Stimulated activated CD8-positive, alpha-beta memory T cell treated with anti-CD3 and anti-CD28 coated beads, Interleukin-7, amount 100 ng/mL, for 24 hours (primary cell): ENCODE measurements at places on chromosomes 16 and 17.

GRCh38 chr17:17386094-17386800 lies 83.1 kb downstream of the NT5M start:
- DNase-seq, result no peak

- DNase-seq, result no peak
These were observed 28.2 kb downstream of the ATP2C2 start for GRCh38 chr16:84396537-84397008.

DNA sequence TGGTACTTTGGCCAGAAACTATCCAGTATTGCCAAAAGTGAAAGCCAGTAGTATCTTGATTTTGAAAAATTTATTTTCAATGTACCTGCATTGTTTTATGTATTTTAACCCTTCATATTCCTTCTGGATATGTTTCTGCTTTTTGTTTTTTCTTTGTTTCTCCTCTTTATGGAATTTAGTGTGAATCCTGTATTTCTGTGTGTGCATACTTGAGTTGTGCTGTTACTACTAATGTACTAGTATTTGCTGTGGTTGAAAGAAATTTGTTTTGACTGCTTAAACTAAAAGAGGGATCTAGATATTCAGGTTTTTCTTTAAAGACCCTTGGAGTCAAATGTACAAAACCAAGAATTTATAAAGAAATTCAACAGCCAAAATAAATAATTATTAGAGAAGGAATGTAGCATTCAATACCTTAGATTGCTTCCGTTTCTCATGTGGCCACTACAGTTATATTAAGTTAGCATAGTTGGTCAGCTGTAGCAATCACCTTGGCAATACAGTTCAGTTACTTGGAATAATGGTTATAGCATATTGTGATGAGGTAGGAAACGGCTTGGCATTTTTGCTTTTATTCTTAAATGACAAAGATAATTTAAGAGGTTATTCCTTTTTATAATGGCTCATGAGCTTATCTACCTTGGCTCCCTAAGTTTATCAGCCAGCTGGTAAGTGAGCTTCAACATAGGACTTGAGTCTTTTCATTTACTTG lies 4.9 kb downstream of the PHKB start:
- no peak for DNase-seq

DNA sequence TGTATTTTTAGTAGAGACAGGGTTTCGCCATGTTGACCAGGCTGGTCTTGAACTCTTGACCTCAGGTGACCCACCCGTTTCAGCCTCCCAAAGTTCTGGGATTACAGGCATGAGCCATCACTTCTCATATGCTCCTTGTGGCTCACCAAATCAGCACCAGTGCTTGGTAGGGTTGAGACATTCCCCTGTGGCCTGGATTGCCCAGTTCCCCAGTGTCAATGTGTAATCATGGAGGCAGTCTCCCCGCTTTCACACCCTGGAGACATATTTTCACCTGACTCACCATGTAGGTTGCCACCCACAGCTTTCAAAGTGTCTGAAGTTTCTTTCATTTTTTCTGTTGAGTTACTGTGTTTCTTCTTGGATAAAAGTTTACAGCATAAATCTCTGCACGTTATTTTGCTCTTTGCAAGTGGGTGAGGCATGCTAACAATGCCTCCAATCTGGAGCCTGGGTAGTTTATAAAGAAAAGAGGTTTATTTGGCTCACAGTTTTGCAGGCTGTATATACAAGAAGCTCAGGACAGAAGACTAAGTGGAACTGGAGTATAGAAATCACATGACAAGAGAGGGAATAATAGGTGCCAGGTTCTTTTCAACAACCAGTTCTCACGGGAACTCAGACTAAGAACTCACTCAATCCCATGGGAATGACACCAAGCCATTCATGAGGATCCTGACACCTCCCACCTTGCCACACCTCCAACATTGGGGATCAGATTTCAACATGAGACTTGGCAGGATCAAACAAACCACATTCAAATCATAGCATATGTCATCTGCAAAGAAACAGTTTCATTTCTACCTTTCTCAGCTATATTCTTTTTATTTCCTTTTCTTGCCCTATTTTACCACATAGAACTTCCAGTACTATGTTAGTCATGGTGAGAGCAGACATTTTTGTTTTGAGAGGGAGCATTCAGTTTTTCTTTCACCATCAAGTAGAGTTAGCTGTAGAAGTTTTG lies 113.2 kb downstream of the PHKB start:
- no peak for DNase-seq

DNA sequence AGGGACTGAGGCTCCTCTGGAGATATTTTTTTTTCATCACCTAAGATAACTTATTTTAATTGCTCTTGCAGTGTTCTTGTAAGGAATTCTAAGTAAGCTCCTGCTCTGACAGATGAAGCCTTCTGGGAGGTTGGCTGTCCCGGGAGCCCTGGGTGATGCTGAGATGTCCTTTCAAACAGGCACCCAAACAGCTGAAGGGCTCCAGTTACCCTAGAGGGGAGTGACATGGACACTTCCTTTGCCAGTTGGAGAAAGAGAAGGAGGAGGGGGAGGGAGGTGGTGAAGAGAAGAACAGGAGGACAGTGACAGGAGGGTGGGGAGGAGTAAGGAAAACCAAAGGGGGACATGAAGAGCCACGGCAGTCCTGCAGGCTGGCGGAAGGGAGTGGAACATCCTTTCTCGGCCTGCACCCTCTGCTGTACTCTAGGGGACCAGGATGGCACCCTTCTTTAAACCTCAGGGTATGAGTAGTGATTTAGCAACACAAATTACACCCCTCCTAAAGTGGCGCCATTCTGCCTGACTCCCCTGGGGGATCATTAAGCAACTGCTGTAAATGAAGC lies 51.8 kb downstream of the MYH3 start:
- DNase-seq, result no peak

GRCh38 chr17:73801455-73802100 lies 157.3 kb upstream of the SDK2 start:
- DNase-seq, result no peak

- DNase-seq, result no peak
These were observed 6.1 kb downstream of the PECAM1 start for GRCh38 chr17:64384253-64385186.

- DNase-seq, result no peak
These were observed 4.4 kb downstream of the APOBR start for GRCh38 chr16:28498666-28499381.

- peak; percentile 14 for DNase-seq
These were observed 173.6 kb downstream of the IRF8 start for GRCh38 chr16:86072328-86073102.

- DNase-seq, result peak; percentile 48
These were observed 57.3 kb upstream of the CCL1 start for GRCh38 chr17:34420254-34420766.
